ENCODE measurements at places on chromosomes 7 and 10.

GRCh38 chr10:356452-356851, 221.2 kb downstream of the ZMYND11 start:
- DNase-seq, result no peak

DNA sequence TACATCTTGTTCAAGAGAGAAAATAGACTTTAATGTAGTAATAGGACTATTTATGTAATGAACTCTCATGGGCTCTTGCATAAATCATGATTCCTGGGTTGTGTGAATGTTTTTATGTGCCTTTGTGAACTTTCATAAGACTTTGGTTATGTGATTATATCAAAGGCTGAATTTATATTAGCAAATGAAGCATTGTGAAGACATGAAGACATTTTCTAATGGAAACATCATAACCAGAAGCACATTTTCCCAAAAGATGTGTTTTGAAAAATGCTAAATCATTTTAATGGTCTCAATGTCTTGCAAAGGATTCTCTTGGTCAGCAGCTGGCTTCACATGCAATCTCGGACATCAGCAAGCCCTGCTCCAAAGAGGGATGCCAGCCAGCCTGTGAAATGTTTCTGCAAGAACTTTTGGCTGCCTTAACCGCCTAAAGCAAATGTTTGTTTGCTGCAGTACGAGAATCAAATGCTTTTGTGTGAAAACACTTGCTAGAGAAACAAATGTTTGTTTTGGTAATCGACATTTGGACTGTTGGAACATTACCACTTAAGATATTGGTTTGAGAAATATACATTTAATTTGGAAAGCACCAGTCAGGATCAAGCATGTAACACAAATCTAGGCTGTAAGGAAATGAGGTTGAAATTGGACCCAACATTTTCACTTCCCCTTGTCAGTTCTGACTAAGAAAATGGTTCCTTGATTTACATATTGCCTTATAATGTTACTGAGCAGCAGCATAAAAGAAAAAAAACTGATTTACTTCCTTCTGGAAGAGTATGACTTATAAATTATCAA, 102.1 kb downstream of the RTKN2 start:
- no peak for DNase-seq

DNA sequence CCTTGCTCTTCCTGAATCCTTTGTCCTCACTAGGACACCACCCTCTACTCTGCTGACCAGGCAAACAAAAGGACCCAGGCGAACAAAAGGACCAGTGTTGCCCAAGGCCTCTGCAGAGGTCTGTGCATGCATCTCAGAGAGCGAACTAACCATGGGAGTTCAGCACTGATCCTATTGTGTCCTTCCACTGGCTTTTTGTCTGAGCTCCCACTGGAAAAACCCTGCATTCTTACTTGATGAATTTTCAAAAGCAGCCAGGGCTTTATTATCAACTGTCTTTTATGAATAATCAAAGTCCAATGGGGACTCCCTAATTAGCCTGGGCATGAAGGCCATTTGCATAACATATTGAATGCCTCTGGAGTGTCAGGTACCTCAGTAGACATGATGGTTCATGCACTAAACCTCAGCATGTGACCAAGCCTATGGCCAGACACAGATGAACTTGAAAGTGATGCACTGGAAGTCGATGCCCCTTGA, 140.6 kb downstream of the KCNMA1 start:
- DNase-seq, result no peak

DNA sequence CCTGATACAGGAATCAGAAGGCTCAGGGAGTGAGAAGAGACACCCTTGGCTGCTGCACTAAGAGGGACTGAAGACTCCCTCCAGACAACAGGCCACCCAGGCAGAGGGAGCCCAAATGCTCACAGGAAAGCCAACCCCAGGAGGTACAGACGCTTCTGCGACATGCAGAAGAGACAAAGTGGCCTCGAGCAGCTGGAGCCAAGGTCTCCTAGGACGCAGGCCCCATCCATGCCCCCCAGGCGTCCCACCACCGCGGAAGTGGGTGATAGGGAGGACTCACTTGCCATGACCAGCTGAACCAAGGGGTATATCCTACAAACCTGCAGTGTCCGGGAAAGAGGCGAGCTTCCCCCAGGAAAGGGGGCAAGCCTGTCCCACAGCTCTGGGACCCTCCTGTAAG, 56.9 kb downstream of the CTBP2 start:
- DNase-seq, result no peak

DNA sequence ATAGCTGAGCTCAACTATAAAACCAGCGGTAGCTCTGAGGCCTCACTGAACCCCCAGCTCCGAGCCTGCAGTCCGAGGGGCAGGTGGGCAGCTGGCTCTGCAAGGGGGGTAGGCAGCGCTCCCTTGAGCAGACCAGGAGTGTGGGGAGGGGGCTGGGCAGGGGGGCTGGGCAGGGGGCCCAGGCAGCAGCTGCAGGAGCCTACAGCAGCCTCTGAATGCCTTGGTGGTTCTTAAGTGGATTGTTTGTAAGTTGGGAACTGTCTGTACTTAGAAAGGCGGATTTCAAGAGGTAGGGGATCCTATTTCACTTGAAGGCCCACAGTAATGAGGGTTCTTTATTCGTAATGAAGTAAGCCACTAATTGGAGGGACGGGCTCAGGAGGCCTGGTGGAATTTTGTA, 72.3 kb downstream of the ICA1 start:
- no peak for DNase-seq

- DNase-seq, result no peak
Measured at GRCh38 chr7:158351051-158351450, 236.6 kb downstream of the PTPRN2 start.

- no peak for DNase-seq
Measured at GRCh38 chr7:151890355-151891004, 13.6 kb upstream of the PRKAG2 start.

- DNase-seq, result no peak
Measured at GRCh38 chr10:10564081-10564794, 453.4 kb upstream of the CELF2 start.

DNA sequence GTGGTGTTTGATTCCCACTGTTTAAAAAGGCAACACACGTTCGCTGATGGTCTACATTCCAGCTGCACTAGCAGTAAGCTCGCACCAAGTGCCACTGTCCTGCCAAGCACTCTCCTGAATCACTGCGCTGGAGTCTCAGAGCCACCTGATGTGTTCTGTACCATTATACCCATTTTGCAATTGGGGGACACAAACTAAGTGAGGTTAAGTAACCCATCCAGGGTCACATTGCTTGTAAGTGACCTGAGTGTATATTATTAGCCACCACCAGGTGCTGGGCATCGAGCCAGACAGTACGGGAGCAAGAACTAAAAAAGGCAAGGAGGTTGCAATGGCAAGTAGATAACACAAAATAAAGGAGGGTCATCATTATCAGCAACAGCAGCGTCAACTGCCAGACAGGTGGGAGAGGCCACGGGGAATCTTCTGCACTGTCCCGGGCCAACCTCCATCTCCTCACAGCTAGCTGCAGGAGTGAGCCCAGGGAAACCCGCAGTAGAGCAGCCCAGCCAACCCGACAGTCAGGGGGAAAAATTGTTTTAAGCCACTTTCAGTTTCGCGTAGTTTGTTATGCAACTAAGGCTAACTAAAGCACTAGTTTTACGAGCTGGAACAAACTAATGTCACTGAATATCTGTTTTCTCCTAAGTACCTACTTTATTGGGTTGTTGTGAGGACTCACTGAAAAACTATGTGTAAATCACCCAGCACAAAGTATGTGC, 712 bp upstream of the CPVL start:
- no peak for DNase-seq

GRCh38 chr7:135943134-135943879, 33.9 kb downstream of the MTPN start:
- no peak for DNase-seq

DNA sequence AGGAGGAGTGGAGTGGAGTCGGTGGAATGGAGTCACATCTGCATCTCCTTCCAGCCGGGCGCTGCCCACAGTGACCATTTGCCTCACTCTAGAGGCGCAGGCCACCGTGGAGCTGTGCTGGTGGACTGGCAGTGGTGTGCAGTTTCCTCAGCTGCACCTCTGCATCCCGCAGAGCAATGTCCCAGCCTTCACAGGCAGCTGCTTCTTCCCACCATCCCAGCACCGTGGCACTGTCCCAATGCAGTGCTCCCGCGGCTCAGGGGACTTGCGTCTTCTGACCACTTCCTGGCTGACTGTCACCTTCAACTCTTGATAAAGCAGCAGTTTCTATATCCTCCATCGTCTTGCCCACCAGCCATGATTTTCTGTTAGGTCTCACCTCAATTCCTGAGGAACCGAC, 90.3 kb upstream of the SFMBT2 start:
- no peak for DNase-seq

DNA sequence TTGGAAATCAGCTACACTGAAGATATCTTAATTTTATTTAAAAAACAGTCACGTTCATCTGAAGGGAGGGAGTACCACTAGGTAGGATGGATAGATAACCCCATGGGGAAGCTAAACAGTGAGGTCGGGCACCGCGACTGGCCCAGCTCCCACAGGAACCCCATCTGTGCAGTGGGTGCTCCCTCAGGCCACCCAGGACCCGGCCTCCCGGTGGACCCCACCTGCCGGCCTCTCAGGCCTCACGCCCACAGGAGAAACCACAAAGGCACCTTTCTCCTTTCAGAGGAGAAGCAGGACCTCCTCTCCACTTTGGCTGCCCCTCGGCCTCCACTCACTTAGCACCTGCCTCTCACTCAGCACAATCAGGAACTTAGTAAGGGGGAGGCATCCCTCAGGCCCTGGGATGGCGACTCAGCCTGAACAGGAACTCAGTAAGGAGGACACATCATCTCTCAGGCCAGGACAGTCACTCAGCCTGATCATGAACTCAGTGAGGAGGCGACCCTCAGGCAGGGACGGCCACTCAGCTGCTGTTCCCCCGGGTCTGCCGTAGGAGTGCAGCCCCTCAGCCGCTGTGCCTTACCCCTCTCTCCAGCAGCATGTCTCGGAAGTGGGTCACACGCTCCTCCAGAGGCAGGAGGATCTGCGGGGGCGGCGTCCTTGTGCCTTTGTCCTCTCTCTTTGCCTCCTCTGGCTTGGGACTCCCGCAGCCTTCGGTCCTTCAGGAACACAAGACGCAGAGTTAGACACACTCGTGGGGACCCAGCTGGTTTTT, 195.1 kb downstream of the TCERG1L start:
- DNase-seq, result no peak

GRCh38 chr10:99941942-99942820, 67.6 kb downstream of the DNMBP start:
- no peak for DNase-seq

GRCh38 chr10:79148452-79149344, 79.9 kb downstream of the ZMIZ1 start:
- no peak for DNase-seq

DNA sequence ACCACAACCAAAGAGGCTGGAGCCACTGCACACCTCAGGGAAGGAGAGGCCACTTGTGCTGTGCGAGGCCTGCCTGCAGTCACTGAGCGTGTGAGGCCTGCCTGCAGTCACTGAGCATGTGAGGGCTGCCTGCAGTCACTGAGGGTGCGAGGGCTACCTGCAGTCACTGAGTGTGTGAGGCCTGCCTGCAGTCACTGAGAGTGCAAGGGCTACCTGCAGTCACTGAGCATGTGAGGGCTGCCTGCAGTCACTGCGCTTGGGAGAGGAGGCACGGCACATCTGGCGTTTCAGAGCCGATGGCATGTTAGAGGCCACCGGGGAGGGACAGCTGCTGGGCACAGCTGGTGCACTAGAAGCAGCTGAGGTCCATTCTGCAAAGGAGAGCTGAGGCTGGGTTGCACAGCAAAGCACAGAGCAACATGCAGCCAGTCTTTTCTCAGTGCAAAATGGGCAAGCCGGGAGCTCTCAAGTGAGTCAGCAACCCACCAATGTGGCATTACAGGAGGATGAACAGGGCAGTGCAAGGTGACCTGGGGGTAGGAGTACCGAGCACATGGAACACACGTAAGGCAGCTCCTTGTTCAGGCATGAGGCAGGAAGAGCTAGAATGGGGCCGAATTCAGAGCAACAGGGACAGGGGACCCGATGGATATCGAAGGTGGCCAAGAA, 540.1 kb downstream of the PTPRN2 start:
- no peak for DNase-seq

DNA sequence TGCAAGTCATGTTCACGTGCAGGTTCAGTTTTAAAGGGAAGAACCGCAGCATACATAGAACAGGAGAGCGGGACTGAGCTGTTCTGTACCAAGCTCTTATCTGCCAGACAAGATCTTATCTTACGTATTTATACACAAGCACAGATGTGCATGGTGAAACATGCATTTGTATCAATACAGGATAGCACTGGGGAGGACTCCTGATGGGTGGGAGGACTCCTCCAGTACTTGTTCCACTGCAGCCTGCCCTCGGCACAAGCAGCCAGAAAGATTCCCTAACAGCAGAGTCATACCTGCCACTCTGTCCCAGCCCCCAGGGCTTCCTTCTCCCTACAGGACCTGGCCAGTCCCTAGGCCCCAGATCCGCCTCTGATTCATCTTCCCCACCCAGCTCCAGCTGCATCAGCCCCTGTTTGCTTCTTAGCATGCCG, 13.2 kb upstream of the PRKCQ start:
- no peak for DNase-seq

DNA sequence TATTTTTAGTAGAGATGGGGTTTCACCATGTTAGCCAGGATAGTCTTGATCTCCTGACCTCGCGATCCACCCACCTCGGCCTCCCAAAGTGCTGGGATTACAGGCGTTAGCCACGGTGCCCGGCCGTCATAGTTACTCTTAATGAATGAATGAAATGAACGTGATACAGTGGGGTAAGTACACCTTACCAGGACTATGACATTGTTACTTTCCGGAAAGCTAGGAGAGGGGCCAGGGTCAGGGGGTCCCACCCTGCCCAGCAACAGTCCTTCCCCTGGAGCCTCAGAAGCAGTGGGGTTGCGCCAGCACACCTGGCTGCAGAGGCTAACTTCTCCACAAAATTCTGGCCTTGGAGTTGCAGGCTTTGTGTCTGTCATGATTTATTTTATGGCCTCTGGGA, 21.4 kb downstream of the VSTM4 start:
- no peak for DNase-seq

- DNase-seq, result no peak
Measured at GRCh38 chr10:111338805-111339204, 262.0 kb downstream of the ADRA2A start.

DNA sequence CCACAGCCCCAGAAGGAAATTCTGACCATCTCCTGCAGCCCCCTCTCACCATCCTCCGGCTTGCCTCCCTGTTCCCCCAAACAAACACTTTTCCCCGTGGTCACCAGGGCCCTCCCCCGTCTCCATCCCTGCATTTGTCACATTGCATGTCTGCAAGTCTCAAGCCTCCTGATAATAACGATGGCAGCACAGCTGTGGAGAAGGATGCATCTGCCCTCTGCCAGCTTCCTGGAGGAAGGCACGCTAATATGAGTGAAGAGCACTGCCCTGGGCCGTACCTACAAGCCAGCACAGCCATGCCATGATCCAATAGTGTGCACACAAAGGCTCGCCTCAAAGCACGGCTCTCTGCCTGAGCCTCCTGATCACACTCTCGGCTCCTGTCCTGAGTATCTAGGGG, 98.5 kb downstream of the SLIT1 start:
- DNase-seq, result no peak

- DNase-seq, result no peak
Measured at GRCh38 chr10:89431977-89432376, 17.6 kb downstream of the IFIT5 start.

Measured in brain pericyte (primary cell).